ENCODE measurements at places on chromosomes 4 and X.

DNA sequence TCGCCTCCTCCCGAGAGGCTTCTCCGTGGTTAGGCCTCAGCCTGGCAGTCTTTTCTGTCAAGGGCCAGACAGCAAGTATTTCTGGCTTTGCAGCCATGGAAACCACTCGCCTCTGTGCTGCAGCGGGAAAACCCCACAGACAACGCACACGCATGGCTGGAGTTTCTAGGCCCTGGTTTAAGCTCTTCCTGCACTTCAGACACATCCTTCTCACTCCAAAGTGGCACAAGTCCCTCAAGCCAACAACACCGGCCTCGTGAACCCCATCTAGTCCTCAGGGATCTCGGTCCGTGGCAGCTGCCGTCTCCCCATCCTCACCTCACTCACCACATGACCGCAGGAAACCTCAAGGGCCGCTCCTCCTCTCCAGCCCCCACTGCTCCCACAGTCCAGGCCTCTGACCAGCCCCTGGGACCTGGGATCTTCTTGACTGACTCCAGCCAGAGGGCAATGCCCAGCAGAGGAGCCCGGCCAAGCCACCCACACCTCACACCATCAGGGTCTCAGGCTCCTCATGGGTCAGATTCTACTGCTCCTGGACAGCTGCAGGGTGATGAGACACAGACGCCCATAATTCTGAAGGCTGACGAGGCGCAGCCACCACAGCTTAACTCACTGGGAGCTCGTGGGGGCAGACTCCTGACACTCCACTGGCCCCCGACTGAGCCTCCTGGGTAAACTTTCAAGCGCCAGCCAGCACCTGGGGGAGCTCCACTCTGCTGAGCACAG, 21.7 kb downstream of the LETM1 start:
- DNase-seq, result no peak

DNA sequence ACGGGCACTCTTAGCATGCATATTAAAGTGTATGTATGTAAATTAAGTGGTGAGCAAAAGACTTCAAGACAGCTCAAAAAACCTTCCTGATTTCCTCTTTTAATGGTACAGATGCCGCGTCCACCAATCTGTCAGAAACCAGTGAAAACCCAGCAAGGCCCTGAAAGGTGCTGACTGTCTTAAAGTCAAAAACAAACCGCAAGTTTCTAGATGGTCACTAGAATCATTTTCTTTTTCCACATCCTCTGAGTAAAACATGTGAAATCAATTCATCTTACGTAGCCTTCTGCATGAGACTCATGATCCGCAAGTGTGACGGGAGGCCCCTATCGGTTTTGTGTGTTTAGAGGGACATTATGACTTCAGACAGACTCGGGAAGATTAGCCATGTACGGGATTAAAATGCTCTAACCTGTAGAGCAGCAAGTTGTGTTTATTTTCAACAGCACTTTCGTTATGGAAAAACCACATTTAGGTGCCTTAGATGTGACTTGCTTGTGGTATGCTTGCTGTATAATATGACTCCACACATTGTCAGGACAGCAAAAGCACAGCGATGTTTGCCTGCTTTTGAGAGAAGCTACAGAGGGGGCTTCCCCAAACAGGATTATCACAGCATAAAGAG, 88.2 kb upstream of the STS start:
- DNase-seq, result no peak

- no peak for DNase-seq
Measured at GRCh38 chr4:76210452-76210851, 3.2 kb downstream of the SCARB2 start.

DNA sequence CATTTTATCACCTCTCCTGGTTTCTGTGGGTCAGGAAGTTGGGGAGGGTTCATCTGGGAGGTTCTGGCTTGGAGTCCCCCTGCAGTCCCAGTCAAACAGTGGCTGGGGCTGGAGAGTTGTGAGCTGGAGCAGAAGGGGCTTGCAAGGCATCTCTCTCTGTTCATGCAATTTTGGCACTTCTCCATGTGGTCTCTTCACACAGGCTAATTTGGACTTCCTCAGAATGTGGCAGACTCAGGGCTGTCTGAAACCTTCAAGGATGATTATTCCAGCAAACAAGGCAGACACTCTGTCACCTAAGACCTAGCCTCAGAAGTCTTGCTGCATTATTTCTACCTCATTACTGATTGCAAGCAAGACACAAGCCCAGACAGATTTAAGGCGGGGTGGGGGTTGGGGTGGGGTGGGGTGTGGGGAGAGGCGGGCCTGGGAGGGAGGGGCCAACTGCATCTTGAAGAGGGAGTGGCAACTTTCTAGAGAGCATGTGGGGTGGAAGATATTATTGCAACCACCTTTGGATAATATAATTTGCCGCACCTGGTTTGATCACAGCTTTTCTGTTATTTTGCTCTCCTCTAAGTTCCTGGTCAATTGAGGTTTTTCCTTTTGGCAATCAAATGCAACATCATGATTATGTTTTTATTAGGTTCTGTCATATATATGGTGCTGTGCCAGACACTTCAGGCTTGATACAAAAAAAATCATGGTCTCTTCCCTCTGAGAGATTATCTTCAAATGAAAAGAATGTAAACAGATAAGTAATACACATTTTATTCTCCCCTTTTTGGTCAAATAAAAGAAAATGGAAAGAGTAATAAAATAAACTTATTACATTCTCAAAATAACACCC, 799.5 kb downstream of the RPA4 start:
- no peak for DNase-seq

DNA sequence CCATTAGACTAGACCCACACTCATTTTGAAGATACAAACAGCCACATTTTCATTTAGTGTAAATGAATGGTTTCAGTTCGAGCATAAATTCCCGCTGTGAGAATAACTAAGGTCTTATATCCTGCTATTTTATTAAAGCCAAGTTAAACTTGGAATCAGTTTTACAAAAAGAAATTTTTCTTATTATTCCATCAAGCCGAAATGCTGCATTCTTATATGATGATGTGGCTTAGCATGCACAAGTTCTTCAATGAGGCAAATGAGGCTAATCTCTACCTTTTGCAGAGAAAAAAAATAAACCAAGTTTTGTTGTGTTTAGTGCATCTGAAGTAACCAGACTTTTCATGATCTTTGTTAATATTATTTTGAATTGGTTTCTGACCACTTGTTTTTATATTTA, 953.9 kb upstream of the PCDH10 start:
- no peak for DNase-seq

GRCh38 chr4:42927946-42928345, 35.4 kb downstream of the GRXCR1 start:
- DNase-seq, result no peak

- DNase-seq, result no peak
Measured at GRCh38 chr4:21083413-21083812, 383.2 kb downstream of the PACRGL start.

- no peak for DNase-seq
Measured at GRCh38 chr4:96352051-96352517, 512.2 kb downstream of the PDHA2 start.

- DNase-seq, result no peak
Measured at GRCh38 chr4:52711272-52711671, 40.0 kb downstream of the ERVMER34-1 start.

GRCh38 chr4:83782591-83782990, 246.7 kb downstream of the GPAT3 start:
- DNase-seq, result no peak

DNA sequence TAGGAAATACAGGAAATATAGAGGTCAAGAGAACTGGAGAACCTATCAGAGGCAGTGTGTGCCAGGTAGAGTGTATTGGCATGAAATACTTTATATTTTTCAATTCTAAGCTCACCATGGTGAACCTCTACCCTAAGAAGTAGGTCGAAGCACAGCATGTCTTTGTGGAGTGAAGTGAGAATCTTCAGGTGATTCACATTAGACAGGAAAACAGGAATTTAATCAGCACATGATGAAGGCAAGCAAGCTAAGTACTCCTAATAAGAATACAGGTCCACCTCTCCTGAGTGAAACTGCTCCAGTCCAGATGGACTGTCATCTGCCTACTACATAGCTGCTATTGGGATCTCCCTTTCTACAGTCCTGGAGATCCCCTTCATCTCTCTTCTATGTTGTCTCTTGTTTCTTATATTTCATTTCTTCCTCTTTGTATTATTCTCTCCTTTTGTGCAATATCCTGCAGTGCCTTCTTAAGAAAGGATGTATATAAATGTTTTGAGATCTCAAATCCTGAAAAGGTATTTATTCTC, 159.0 kb downstream of the LRBA start:
- no peak for DNase-seq

DNA sequence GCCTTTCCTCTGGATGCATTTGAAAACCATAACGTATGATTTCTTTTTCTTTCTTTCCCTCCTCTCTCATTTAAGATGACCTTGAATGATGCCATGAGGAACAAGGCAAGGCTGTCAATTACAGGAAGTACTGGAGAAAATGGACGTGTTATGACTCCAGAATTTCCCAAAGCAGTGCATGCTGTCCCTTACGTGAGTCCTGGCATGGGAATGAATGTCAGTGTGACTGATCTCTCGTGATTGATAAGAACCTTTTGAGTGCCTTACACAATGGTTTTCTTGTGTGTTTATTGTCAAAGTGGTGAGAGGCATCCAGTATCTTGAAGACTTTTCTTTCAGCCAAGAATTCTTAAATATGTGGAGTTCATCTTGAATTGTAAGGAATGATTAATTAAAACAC, 142.8 kb downstream of the GRIA2 start:
- no peak for DNase-seq

GRCh38 chrX:151155234-151155633, 21.1 kb upstream of the GPR50 start:
- DNase-seq, result no peak

- DNase-seq, result no peak
Measured at GRCh38 chr4:54146139-54146538, 46.2 kb downstream of the GSX2 start.

- no peak for DNase-seq
Measured at GRCh38 chr4:25993395-25994185, 79.6 kb downstream of the SMIM20 start.

GRCh38 chr4:54800831-54801530, 143.2 kb downstream of the KIT start:
- DNase-seq, result no peak

DNA sequence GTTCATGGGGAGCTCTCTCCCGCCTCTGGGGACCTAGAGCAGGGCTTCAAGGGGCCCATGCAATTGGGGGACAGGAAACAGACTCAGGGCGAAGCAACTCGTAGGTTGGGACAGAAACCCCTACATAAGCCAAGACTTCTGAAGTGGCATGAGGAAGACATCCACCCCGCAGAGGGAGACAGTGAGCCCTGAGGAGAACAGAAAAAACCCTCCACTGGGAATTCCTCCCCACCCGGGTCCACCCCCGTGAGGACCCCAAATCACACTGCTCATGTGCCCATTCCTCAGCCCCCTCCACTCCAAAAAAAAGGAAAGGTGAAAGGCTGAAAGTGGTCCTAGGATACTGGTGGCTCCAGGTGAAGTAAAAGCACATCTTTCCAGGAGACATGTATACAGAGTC, 74.0 kb downstream of the CPZ start:
- no peak for DNase-seq

GRCh38 chrX:30787012-30787411, 102.0 kb downstream of the TAB3 start:
- DNase-seq, result no peak

DNA sequence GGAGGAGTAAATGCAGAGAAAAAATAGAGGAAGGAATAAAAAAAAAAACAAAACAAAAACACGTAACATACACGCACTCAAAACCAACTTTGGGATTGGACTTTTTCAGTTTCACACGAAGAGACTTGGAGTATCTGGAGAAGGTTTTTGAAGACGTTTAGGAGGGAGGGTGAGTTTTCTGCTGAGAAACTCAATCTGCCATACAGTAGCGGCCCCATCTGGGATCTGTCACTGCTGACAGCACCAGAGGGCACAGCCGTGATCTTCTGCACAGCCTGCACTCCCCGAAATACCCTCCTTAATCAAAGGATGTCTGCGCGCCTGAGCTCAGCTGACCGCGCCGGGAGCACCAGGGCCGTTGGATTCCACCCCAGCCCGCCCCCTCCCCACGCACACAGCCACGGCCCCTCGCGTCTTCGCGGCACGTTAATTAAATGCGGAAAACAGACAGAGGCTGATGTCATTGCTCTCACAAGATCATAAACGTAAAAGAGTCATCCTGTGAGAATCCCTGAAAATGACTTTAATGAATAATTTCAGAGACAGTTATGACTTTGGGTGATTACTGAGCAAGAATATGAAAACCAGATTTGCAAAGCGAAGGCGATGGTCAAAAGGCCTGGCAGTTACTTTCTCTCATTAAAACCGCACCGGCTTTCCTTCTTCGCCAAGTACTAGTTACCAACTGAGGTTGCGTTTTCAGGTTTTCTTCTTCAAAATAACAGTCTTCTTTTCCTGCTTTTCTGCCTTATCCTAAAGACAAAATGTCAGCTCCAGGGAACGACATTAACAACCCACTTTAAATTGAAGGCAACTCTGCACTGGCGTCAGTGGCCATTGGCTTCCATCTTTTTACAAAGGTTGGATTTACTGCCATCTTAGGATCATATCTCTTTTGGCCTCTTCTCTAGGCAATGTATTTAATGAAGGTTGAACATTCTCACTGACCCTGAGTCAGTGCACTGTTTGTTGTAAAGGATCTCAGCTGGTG, 10.6 kb downstream of the HAND2 start:
- no peak for DNase-seq

DNA sequence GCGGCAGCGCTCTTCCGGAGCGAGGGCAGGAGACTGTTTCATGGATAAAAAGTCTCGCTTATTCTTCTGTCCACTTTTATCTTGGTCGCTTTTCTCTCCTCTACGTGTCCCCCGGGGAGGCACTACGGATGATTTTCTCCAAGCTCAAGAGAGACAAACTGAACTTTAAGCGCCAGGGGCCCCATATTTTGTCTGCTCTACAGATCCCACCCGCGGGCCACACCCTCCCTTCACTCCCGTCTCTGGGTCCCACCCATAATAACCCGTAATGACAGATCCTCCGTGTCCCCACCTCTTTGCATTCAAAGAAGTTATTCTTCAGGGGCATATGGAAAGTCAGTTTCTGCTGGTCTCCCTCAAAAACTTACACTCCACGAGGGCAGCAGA, at the start of gene CORIN:
CORIN (minus strand) TSS at position 160 of the 387 bp plus-strand sequence; CDS start at position 42, 118 bp downstream.
- no peak for DNase-seq

DNA sequence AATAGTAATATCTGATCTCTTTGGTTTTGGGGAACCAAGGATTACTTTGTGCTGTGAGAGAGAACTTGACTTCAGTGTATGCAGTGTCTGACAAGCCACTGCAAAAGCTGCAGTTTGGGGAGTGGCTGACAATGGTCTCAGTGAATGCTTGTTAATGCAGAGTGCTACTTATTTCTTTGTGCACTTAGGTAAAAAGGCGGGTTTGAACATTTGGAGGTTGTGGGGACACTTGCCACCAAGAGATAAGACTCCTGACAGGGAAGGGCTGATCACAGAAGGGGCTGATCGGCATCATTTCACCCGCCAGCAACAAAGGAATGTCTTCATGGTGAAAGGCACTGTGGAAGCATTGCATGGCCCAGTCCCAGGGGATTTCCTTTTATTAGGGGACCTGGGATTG, 28.6 kb upstream of the USP46 start:
- DNase-seq, result no peak

Data from AG08396 (cell line).